ENCODE measurements at places on chromosomes 2 and 18. TPM values are rescaled to one million over a fixed set of nuclear protein-coding genes. Genes with fewer than 3 reads are reported as not detected.

EVA1A gene
- total RNA-seq: 30.0 TPM

L3MBTL4 gene
- total RNA-seq: 1.0 TPM

NDC80 gene
- 34.1 TPM for total RNA-seq

C2orf78 gene
- not detected for total RNA-seq

SKOR2 gene
- total RNA-seq: not detected

PAX8 gene
- 7.0 TPM for total RNA-seq

BMP10 gene
- total RNA-seq: not detected

CXCR2 gene
- 0.31 TPM for total RNA-seq

TBR1 gene
- not detected for total RNA-seq

GAD1 gene
- total RNA-seq: 1.4 TPM

NT5C1B gene
- total RNA-seq: not detected

SLC16A14 gene
- 0.92 TPM for total RNA-seq

ESPNL gene
- total RNA-seq: 0.92 TPM

NGEF gene
- not detected for total RNA-seq

UGT1A3 gene
- 0.88 TPM for total RNA-seq

C1GALT1C1L gene
- 0.11 TPM for total RNA-seq

PJVK gene
- total RNA-seq: 2.0 TPM

BOLA3 gene
- total RNA-seq: 107 TPM

LRRC30 gene
- not detected for total RNA-seq

CRACDL gene
- 2.3 TPM for total RNA-seq

CCDC74A gene
- 13.3 TPM for total RNA-seq

MEIS1 gene
- 9.0 TPM for total RNA-seq

NEU2 gene
- total RNA-seq: not detected

KCNS3 gene
- total RNA-seq: 5.1 TPM

REEP1 gene
- 0.14 TPM for total RNA-seq

ELP2 gene
- total RNA-seq: 51.2 TPM

CFLAR gene
- total RNA-seq: 44.2 TPM

SLC5A7 gene
- not detected for total RNA-seq

ASB18 gene
- total RNA-seq: not detected

LAMA1 gene
- total RNA-seq: 7.5 TPM

UGT1A10 gene
- not detected for total RNA-seq

PPM1G gene
- 128 TPM for total RNA-seq

SIX2 gene
- not detected for total RNA-seq

WDR54 gene
- total RNA-seq: 80.9 TPM

RFX8 gene
- not detected for total RNA-seq

C18orf54 gene
- total RNA-seq: 12.5 TPM

PLEKHM3 gene
- 5.3 TPM for total RNA-seq

ALPP gene
- total RNA-seq: not detected

EFEMP1 gene
- total RNA-seq: 109 TPM

IL1RL2 gene
- total RNA-seq: 1.7 TPM

CCDC68 gene
- total RNA-seq: 3.9 TPM

IL1R1 gene
- total RNA-seq: 3.6 TPM

MRPL19 gene
- total RNA-seq: 79.7 TPM

RAB17 gene
- total RNA-seq: 0.75 TPM

FAM110C gene
- 10.6 TPM for total RNA-seq

RAPGEF4 gene
- total RNA-seq: 1.1 TPM

IAH1 gene
- 62.0 TPM for total RNA-seq

LIPG gene
- total RNA-seq: 76.3 TPM

CDK15 gene
- 0.14 TPM for total RNA-seq

All from foreskin keratinocyte (primary cell).